ENCODE measurements at places on chromosomes 1 and 21.

GRCh38 chr1:97139512-97139911 lies 417.9 kb downstream of the PTBP2 start:
- no peak for DNase-seq

- DNase-seq = no peak
Observed at GRCh38 chr1:113654883-113655282, 104.4 kb downstream of the PHTF1 start.

DNA sequence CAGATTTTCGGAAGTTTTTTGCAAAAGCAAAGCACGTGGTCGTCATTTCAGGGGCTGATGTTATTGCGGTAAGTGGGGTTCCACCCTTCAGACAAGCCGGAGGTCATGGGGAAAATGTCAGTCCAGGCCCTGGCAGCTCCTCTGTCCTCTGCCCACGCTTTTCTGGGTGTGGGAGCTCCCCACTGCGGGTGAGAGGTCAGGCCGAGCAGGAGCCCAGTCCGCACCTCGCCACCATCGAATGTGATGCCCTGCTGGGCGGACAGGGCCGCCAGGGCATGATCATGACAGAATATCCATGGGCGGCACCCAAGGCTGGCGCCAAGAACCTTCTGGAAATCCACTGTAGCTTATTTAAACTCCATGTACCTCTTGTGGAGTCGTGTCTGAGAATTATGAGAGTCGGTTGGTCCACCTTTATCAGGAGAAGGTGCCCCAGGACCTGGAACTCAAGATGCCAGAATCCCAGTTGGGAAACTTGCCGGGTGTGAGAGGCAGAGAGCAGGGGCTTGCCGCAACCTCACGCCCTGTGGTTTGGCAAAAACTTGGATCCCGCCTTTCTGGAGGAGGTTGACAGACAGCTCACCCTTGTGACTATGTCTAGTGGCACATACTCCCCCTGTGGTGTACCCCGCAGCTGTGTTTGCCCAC lies 6.9 kb downstream of the DIRAS3 start:
- DNase-seq = no peak

DNA sequence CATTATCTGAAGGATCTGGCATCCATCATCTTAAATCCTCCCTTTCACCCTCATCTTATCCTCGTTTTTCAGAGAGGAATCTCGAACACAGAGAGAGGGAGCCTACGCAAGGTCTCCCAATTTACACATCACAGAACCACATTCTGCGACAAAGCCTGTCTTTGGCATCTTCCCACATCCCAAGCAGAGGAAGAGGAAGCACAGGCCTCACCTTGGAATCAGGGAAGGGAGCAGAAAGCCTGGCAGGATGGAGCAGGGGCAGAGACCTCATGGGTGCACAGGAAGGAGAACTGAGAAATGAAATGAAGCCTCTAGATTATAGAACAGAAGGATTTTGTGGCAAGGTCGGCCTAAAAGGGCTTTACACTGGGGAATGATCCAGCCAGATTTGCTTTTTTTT lies 5.8 kb downstream of the ABCB10 start:
- DNase-seq = no peak

GRCh38 chr1:51690285-51690961 lies 73.5 kb downstream of the OSBPL9 start:
- DNase-seq = no peak

Data from activated naive CD4-positive, alpha-beta T cell (primary cell).